ENCODE measurements at places on chromosomes 11 and 22.

DNA sequence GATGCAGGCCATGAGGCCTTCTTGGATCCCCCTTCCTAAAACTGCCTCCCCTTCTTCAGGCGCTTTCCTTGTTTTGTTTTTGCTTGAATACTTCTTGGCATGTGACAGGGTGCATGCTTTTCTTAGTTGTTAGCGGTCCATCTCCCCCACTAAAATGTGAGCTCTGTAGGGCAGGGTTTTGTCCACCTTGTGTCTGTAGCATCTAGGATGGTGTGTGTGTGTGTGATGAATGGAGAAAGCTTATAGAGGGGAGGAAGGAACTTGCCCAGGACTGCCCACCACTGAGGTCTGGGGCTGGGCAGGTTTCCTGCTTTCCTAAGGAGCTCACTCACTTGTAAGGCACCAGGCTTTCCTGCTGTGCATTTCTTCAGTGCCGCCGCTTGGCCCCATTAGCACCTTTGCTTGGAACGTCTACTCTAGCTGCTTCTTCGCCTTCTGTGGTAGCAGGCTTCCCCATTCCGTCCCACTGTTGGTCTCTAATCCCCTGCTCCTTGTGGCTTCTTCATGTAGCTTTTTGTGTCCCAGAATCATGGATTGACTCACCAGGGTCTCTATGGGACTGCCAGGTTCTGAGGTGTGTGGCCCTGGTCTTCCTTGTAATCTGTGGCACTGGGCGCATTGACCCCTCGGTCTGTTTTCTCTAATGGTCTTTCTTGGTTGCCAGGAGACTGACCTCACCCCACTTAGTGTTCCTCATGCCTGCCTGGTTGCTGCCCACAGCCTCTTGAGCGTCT, 3.3 kb downstream of the DGCR8 start:
- DNase-seq, result no peak

GRCh38 chr11:61654397-61654829, 25.8 kb upstream of the DAGLA start:
- DNase-seq, result no peak

DNA sequence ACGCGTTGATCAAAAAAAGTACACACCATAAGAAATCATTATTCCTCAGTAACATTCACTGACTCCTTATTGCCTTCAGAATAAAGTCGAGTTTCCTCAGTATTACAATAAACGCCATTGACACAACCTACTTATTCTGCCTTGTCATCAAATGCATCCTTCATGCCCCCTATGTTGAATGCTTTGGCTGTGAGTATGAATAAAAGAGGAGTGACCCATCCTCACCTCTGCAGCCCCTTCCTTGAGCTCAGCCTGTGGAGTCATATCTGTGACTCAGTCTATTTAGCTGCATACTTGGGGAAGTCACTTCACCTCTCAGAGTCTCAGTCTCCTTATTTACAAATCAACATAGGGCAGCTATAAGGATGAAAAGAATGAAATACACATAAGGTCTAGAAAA, 65.1 kb downstream of the USP35 start:
- DNase-seq, result no peak

DNA sequence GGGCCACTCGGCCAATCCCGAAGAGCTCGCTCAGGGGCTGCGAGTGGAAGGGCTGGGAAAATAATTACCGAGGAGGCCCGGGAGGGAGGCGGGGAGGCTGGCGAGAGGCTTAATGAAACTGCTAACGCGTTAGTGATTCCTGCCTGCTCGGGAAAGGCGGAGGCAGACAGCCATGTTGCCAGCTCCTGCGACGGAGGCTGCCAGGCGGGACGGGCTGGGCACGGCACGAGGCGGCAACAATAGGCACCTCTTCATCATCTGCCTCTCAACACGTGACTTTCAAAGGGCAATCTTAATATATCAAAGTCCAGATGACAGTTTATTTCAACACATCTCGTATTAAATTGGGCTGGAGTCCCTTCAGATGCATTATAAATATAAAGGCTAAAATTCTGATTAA, 68.0 kb upstream of the TCF20 start:
- no peak for DNase-seq

DNA sequence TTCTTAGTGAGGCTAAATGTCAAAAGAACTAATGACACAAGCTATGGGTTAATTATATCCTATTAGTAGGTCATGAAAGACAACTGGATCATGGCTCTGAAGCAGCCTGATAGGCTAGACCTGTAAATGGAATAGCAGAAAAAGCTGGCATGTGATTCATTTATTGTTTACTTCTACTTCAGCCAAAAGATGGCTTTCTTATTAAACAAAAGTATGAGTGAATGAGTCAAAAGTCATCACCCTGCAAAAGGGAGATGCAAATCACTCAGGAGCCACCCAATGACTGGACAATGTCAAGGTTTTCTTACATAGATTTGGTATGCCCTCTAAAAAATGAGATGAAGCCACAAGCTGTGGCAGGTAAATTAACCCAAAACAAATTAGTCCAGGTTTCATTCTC, 138.0 kb downstream of the TRPC6 start:
- DNase-seq, result no peak

DNA sequence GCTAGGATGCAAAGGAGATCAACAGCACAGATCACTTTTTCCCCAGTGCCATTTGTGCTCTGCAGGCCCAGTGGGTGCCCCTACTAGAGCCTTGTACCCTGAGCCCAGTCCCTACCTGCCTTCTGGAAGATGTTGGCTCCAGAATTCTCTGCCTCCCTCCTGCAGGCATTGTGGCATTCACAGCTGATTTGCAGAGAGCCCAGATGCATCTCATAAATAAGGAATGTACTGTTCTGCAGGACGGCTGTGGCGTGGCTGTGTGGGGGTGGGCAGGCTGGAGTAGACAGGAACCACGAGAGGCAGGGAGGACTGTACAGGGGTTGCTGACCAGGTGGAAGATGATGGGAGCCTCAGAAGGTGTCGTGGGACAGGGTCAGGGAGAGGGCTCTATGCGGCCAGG, 11.2 kb upstream of the MIAT start:
- DNase-seq, result no peak

DNA sequence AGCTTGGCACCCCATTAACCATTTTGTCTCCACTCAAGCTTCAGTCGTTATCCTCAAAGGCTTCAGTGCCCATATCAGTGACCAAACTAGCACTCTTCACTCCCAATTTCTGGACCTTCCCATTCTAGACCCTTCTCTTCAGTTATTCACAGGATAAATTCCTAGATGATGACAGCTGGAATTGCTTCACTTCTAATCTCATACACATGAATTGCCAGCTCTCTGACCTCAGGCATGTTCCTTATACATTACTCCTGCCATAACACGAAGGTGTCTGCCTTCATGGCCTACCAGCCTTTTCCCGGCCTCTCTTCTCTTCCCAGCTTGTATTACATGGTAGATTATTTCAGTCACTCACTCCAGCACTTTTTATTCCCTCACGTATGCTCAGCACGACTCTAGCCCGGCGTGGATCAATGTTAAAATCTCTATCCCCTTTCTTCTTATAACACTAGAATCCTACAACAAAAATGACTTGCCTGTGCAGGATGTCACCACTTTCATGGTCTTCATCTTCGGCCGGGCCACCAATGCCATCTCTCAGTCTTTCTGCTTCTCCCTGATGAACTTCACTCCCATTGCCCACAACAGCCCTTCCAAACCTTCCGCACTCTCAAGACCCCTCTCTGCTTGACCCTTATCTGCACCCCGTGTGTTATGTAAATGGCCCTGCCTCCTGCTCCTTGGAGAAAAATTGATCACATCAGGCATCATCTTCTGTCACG, 36.9 kb downstream of the EIF3F start:
- DNase-seq, result no peak

GRCh38 chr11:3215346-3216026, 3.1 kb downstream of the MRGPRG start:
- DNase-seq, result no peak

DNA sequence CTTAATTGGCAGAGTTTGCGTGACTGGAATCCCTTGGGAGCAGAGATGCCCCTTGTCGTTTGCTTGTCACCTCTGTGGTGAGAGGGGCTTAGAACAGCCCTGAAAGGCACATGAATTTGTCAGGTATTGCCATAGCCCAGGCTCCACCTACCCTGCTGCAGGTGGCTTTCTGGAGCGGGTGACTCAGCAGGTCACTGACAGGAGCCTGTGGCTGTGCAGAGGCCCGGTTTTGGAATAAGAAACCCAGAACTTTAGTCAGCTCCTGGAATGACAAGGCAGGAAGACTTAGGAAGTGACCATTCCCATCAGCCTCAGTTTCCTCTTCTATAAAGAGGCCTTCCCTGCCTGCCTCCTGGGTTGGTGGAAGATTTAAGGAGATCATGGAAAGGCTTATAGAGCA, 539.7 kb downstream of the INSC start:
- DNase-seq, result no peak

Measured in NCI-H1048 (cell line).